ENCODE measurements at places on chromosomes 5 and 9. TPM values are rescaled to one million over a fixed set of nuclear protein-coding genes. Genes with fewer than 3 reads are reported as not detected.

DNA sequence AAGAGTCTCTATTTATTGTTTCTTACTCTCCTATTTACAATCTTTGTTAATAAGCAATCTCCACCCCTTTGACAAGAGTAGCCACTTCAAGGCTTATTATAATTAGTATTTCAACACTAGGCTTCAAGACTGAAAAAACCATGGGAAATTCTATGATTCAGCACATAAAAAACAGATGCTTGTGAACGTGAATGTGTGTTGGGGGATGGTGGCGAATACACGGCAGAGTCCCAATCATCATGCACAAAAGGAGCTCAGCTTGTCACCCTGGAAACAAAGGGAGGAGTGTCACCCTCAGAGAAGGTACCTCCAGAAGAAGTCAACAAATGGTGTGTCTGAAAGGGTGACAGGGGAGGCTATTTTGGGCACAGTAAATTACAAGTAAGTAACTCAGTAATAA is 157.2 kb upstream of the RETREG1 start:
- DNase-seq = peak; percentile 46

DNA sequence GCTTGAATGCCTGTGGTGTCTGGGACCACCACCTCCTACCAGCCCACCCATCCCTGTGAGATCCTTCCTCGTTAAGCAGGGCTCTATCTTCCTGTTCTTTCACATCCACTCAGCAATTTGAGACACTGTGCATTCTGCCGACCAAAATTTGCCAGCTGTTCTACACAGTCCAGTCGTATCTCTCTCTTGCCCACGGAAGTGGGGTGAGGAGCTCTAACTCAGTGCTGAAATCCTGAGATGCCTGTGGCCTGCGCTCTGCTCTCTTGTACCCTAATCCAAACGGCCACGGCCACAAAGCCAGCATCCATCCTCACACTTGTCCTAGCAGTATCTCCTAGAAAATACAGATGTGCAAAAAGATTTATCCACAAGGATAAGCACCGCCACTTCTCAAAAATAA is 97.9 kb downstream of the MVB12B start:
- DNase-seq = no peak

- DNase-seq = peak; percentile 46
Observed at GRCh38 chr9:125361837-125362531, 100.4 kb downstream of the GAPVD1 start.

The OBP2B gene
- not detected for total RNA-seq

The TGFBI gene
- total RNA-seq = 70.1 TPM

GRCh38 chr5:141533897-141534296 is 45.0 kb downstream of the PCDHGC5 start:
- no peak for DNase-seq

DNA sequence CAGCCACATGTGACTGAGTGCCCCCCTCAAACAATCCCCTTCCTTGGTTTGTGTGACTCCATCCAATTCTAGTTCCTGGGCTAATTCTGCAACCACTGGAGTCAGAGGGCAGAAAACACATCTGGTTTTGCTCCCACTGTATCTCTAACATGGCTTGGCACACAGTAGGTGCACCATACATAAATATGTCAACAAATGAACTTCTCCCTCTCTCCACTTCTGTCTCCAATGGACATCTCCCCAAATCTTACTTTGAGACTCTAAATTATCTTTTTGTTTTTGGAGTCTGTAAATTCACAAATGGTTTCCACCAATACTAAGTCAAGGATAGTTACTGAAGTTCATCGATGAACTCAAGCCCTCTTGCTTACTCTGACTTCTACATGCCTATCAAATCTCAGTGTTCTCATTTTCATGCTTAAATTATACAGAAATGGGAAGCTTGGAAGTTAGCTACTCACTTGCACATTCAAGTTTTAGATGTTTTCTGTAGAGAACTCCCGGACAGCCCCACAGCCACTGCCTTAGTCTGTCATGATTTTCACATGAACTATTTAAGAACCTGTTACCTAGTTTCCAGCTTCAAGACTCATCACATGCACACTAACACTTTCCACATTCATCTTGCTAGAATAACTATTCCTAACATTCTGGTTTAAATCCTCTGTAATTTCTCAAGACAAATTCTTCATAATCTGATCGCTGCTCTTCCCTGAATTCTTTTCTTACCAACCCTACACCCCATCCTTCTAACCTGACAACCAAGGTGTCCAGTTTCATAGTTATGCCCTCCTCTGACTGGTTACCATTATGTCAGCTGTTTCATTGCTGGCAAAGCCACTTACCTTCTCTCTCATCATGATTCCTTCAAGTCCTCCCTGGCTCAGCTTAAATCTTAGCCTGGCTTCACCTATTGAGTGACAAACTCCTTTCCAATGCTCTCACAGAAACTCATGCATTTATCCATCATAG is 6.0 kb downstream of the RPL37 start:
- no peak for DNase-seq

The RNF38 gene
- total RNA-seq = 24.2 TPM

GRCh38 chr9:120212153-120212852 is 367.7 kb downstream of the CDK5RAP2 start:
- DNase-seq = no peak

- no peak for DNase-seq
Observed at GRCh38 chr5:12794476-12795332, 890.5 kb upstream of the CTNND2 start.

DNA sequence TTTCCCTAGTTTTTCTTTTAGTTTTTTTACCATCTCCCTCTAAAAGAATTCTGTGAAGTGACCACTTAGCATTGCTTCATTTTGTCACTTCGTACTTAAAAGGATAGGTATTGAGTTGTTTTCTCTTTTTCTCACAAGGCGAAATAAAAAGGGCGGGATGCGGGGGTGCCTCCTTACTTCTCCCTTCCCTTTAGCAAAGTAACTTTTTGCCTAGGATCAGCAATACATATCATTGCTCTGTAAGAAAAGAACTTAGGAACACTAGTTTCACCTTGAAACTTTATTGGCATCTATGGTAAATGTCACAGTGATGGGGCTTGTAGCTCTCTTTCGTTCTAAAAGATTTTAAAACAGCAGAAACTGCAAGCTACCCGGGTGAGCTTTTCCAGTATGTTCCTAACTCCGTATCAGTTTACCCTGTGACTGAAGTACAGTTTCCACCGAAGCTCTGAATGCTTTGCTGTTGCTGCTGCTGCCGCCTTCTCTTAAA is 4.1 kb downstream of the PRDM6 start:
- DNase-seq = no peak

DNA sequence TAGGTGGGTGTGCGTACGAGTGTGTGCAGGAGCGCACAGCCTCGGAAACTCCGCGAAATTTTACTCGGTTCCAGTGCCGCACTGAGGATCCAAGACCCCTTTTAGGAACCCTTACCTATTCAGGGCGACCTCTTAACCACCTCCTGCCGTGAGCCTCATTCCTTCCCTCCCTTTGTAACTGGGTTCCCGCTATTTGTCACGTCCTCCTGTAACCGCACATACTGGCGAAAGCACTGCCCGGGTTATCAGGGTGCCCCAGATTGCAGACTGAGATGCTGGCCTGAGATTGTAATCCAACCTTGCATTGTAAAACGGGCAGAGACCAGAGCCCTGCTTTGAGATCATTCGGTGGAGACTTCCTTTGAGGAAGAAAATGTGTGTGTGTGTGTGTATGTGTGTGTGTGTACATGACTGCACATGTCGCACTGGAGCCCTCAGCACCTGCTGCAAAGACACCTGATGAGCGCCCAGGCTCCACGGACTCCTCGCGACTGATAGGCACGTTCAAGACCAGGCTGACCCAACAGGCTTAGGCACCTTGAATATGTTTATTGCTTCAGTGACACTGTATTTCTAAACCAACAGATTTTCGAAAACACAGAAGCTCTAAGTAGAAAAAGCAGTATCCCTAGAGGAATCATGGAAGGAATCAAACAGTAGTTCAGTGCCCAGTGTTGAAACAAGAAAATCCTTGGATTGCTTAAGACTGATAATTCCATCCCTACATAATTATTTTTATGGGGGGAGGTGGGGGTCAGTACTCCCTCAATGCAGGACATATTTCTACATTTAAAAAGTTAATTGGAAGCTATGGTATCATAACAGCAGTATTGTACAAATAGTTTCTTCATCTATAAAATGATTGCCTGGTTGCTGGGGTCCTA is 86.5 kb upstream of the TNFAIP8 start:
- DNase-seq = peak; percentile 72

DNA sequence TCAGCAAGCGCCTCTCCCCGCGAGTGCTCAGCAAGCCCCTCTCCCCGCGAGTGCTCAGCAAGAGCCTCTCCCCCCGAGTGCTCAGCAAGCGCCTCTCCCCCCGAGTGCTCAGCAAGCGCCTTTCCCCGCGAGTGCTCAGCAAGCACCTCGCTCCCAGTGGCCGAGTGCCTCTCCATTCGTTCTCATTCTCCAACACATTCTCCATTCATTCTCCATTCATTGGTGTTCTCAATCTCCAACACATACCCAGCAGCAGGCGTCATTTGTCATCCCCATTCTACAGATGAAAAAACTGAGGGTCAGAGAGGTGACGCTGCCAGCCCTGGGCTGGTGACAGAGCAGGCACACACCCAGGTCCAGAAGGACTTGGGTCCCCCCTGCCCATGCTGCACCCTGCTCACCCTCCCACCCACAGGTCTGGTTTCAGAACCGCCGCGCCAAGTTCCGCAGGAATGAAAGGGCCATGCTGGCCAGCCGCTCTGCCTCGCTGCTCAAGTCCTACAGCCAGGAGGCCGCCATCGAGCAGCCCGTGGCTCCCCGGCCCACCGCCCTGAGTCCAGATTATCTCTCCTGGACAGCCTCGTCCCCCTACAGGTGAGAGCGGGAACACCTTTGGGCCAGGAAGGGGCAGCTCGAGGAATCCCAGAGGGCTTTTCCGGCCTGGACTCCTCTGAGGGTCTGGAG is 32.5 kb downstream of the PTGES start:
- DNase-seq = no peak

- no peak for DNase-seq
Observed at GRCh38 chr5:52277101-52277500, 510.6 kb upstream of the ITGA1 start.

DNA sequence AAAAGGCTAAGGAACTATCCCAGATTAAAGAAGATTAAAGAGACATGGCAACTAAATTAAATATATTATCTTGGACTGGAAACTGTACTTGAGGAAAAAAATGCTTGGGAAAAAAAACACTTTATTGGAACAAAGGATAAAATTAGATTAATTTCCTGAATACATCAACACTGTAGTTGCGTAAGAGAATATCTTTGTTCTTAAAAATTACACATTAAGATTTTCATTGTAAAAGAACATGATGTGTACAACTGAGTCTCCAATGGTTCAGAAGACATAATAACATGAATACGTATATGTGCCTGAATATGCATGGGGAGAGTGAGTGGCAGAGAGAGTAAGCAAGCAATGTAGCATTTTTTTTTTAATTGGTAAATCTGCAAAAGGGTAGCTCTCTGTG is 2.8 kb downstream of the AP3B1 start:
- DNase-seq = no peak

The FGD3 gene
- total RNA-seq = 5.4 TPM

The FOXD4L3 gene
- not detected for total RNA-seq

GRCh38 chr9:128619779-128620178 is 36.9 kb downstream of the DYNC2I2 start:
- no peak for DNase-seq

DNA sequence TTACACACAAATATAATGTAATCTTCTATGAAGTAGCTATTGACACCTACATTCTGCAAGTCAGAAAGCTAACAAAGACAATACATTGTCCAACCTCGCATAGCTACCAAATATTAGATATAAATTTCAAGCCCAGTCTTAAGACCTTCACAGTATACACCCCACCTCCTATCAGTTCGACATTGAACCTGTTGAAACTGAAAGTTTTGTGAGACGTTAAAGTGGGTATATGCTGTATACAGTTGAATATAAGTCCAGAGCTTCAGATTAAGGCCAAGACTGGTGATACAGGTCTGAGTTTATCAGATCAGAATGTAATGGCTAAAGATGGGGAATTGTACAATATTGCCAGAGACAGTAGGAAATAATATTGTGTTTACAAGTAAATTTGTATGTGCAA is 489.3 kb upstream of the RORB start:
- DNase-seq = no peak

- DNase-seq = no peak
Observed at GRCh38 chr5:179533907-179534306, 16.4 kb upstream of the RUFY1 start.

DNA sequence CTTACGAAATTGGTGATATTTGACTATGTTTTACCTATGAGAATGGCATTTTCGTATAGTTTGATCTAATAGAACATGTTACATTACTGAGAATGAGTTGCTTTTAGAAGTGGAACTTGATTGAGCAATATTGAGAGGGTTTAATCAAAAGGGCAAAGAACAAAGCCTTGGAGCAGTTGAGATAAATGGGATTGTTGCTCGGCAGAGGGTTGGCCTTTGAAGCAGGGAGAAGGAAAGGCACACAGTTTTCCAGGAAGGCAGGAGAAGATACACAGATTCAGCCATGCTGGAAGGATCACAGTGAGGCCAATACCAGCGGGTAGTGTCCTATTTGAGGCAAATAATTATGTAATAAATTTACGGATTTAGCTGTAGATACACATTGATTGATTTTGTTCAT is 19.5 kb downstream of the MAN2A1 start:
- no peak for DNase-seq

All from stomach (tissue), 19 donors.